ENCODE measurements at places on chromosomes 4 and X. TPM values are rescaled to one million over a fixed set of nuclear protein-coding genes. Genes with fewer than 3 reads are reported as not detected.

- no peak for DNase-seq
- H3K27me3 ChIP-seq, result no peaks in the 10 kb centered on the region
- no peaks in the 10 kb centered on the region for H3K4me1 ChIP-seq
These were observed 2637.0 kb downstream of the PCDH7 start for GRCh38 chr4:33357121-33357520.

- H3K4me1 ChIP-seq, result peaks cover 12% of the 10 kb centered on the region
- H3K36me3 ChIP-seq, result no peaks in the 10 kb centered on the region
- DNase-seq, result no peak
- H3K4me3 ChIP-seq, result no peak overlapping the region
- H3K27me3 ChIP-seq, result no peaks in the 10 kb centered on the region
- H3K27ac ChIP-seq, result no peak overlapping the region
These were observed 60.9 kb downstream of the C4orf51 start for GRCh38 chr4:145740806-145741205.

DNA sequence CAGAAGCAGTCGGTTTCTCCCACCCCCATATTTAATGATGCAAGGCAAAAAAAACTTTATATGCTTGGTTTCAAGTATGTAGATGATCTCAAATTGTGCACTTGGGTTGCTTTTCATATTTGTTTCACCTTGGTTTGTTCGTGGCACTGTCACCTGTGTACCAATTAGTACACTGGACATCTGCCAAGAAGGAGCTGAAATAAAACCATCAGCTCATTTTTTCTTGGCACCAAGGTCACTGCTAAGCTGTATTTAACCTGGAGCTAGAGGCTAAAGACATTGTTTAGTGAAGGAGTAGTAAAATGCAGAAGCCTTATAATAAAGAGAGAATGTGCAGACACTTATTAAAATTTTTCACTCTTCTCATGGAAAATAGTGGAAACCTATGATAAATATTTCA, 430.8 kb downstream of the ARHGAP24 start:
- DNase-seq, result no peak
- no peaks in the 10 kb centered on the region for H3K27me3 ChIP-seq
- no peak overlapping the region for H3K27ac ChIP-seq
- H3K4me3 ChIP-seq, result no peak overlapping the region
- no peaks in the 10 kb centered on the region for H3K36me3 ChIP-seq

DNA sequence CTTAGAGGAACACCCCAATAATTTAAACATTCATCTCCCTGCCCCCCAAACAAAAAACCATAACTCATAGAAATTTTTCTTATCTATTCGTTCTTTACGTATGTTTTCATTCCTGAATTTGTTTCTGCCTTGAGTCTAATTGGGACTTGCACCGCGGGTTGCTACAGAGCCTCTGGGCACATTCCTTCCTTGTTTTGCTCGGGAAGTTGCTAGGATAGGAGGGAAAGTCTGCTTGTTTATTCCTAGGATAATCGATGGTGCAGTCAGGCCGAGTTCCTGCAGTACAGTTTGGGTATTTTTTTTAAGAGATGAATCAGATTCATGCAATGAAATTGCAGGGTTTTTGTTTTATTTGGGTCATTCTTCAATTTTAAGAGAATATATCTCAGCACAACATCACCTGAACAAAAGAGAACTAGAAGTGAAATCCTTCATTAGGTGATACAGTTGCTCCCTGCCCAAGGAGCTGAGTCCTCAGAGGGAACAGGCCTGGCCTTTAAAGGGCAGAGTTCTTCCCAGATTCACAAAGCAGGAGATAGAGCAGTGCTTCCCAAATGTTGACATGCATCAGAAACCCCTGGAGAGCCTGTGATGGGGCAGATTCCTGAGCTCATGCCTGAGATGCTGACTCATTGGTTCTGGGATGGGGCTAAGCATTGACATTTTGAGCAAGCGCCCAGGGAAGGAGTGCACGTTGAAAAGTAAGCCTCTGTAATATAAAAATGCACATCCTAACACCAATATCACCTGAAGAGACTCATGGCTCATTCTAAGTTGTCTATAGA, 114.9 kb upstream of the FAM9B start:
- H3K4me1 ChIP-seq, result peaks cover 18% of the 10 kb centered on the region
- no peaks in the 10 kb centered on the region for H3K27me3 ChIP-seq
- H3K4me3 ChIP-seq, result peak overlapping the region; percentile 20
- H3K27ac ChIP-seq, result peak overlapping the region; percentile 84
- DNase-seq, result no peak
- no peaks in the 10 kb centered on the region for H3K36me3 ChIP-seq

DNA sequence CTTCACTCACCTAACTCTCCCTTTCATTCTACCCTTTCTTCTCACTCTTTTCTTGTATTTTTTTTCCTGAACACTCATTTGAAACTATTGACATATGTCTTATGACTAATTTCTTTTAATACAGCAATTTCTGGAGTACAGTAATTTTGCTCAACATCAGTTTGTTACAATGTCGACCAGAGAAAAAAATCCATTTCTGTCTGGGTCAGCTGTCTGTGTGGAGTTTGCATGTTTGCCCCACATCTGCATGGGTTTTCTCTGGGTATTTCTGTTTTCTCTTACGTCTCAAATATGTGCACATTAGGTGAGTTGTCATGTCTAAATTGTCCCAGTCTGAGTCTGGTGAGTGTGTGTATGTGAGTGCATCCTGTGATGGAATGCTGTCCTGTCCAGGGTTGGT, 294.8 kb downstream of the HS3ST1 start:
- H3K27ac ChIP-seq, result no peak overlapping the region
- no peaks in the 10 kb centered on the region for H3K36me3 ChIP-seq
- no peak overlapping the region for H3K4me3 ChIP-seq

DNA sequence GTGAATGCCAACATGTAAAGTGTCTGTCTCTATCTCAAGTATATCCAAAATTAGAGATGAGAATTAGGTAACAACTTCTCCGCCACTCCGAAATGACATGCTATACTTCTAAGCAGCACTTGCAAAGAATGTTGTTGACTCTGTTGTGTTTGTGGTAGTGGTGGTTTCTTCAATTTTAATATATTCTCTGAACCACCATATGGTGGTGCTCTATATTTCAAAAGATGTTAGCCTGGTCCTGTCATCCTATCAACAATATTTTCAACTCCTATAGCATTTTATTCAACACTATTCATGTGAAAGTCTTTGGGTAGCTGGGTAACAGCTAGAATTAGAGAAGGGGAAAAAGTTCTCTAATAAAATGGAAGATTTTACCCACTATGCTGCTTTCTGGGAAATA, 1622.8 kb upstream of the IGFBP7 start:
- H3K4me1 ChIP-seq, result no peaks in the 10 kb centered on the region
- H3K4me3 ChIP-seq, result no peak overlapping the region
- no peak for DNase-seq

- no peak for DNase-seq
- H3K27ac ChIP-seq, result no peak overlapping the region
- H3K4me3 ChIP-seq, result no peak overlapping the region
- H3K27me3 ChIP-seq, result no peaks in the 10 kb centered on the region
- no peaks in the 10 kb centered on the region for H3K4me1 ChIP-seq
These were observed 96.2 kb downstream of the RBM46 start for GRCh38 chr4:154877110-154877760.

DNA sequence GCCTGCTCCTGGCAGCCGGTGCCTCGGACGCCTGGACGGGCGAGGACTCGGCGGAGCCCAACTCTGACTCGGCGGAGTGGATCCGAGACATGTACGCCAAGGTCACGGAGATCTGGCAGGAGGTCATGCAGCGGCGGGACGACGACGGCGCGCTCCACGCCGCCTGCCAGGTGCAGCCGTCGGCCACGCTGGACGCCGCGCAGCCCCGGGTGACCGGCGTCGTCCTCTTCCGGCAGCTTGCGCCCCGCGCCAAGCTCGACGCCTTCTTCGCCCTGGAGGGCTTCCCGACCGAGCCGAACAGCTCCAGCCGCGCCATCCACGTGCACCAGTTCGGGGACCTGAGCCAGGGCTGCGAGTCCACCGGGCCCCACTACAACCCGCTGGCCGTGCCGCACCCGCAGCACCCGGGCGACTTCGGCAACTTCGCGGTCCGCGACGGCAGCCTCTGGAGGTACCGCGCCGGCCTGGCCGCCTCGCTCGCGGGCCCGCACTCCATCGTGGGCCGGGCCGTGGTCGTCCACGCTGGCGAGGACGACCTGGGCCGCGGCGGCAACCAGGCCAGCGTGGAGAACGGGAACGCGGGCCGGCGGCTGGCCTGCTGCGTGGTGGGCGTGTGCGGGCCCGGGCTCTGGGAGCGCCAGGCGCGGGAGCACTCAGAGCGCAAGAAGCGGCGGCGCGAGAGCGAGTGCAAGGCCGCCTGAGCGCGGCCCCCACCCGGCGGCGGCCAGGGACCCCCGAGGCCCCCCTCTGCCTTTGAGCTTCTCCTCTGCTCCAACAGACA, 4.4 kb downstream of the SOD3 start:
- no peak overlapping the region for H3K27ac ChIP-seq
- peaks cover 6% of the 10 kb centered on the region for H3K27me3 ChIP-seq
- DNase-seq, result peak; percentile 68
- peaks cover 20% of the 10 kb centered on the region for H3K4me1 ChIP-seq

Gene NAP1L5
- 5.1 TPM for total RNA-seq

Gene DDX53
- not detected for total RNA-seq

Gene PASD1
- total RNA-seq, result not detected

Gene NUDT10
- total RNA-seq, result 2.7 TPM

Gene LANCL3
- 0.29 TPM for total RNA-seq
